ENCODE measurements at places on chromosomes 3 and 15.

- no peak for DNase-seq
Measured at GRCh38 chr3:98980915-98981596, 79.6 kb upstream of the DCBLD2 start.

GRCh38 chr3:131228522-131228921, 153.1 kb upstream of the NUDT16 start:
- DNase-seq, result no peak

DNA sequence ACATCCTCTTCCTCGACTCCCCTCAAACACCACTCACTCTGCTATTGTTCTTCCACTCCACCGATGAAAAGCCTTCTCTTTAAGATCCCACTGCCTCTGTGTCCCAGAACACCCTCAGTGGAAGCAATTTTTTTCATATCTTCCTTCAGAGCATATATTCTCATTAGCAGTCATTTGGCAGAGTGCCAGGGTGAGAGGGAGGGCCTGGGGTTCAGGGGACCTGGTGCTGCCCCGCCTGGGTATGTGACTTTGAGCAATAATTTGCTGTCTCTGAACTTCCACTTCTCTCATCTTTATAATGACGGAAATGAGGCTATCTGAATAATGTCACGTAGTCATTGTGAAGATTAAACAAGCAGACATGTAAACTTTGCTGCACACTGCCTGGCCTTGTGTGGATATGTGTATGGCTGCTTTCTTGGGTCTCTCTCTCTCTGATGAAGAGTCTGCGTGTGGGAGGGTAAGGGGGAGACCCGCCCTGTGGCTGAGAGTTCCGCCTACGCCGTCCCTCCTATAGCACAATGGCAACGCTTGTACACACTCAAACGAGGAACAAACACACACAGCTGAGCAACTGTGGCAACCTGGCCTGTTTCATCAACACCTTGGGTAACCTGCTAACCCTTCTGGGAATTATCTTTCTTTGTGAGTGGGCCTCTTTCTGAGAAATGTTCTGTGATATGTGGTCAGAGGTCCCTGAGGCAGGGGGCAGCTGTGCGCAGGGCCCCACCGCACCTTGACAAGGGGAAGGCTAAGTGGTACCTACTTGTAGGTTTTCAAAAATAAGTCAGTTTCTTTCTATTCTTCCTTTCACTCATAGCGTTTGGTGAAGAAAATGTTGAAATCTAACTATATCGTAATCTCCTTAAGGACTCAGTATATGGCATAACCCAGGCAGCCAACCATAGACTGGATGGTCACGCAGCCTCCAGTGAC, 369.8 kb downstream of the SV2B start:
- no peak for DNase-seq

DNA sequence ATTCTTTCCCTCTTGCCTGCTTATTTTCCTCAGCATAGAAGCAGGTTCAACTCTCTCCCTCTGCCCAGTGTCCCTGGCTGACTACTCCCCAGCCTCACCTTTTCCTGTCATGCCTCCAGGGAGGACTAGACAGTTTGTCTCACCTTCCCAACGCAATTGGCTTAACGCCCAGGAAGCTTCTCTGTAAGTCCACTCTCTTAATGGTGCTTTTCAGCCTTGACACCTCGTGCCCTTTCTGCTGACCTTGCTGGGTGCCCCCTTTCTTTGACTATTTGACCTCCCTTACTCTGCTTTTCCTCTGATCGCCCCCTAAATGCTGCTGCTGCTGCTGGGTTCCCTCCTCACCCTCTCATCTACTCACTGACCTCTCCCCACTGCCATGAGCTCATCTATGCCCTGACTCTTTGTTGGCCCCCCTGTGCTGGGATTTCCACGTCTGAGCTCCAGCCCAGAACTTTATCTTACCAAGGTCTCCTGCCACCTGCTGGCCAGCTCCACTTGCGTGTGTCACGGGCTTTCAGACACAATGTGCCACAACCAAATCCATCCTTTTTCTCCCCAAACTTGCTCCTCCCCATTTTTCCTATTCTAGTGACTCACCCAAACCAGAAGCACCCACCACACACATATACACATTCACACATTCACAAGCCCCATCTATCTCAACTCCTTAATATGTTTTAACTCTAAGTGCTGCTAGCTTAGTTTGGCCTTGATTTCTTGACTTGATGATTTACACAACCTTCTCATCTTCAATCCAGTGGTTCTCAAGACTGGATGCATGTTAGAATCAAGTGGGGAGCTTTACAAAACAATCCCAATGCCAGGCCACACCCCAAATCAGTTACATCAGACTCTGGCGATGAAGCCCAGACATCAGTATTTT, 16.6 kb downstream of the EPB42 start:
- DNase-seq, result no peak

DNA sequence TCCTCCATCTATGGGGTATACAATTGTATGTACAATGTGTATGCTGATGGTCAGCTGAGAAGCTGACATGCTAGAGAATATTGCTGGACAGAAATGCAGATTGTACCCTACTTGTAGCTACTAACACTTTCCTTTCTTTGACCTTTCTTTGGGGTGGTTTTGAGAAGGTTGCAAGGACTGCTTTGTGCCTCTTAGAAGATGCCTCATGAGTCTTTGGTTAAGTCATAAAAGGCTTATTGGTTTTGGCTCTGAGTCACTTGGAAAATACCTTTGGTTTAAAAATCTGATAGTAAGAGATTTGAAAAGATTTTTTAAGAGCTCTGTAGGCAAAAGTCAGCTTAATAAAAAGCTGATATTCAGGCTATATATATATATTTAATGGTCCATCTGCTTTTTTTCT, 71.5 kb downstream of the ZMAT3 start:
- DNase-seq, result no peak

DNA sequence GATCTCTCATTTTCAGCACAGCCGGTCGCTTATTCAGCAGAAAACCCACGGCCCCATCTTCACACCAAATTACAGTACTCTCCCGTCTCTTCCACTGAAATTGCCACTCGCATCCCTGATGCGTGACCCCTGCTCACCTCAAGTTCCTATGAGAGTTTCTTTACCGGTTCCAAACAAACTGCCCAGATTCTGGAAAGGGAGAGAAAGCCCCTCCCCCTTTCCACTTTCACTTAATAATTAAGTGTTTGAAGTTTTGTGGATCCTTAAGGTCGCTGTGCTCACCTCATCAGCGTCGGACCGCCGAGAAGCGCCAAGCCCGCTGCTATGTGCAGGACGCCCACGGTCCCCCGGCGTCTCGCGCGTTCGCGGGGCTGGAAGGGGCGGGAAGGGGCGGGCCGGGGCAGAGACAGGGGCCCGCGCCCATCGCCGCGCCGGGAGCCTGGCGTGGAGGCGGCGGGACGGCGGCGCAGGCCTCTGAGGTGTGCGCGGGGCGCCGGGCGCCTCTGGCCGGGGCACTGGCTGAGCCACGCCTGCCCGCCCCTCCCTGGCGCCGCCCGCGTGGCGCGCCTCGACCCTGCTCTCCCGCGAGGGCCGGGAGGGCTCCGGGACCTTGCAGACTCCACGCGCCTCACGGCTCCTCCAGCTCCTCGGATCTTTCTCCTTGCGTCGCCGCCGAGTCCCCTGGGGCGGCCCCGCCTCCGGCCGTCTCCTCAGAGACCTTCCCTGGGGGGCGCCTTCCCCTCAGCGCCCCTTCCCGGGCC, at the start of gene GPR156:
TSS of gene GPR156 (minus strand) at position 476 of the 761 bp plus-strand sequence. CDS start 41,124 bp downstream, outside the sequence.
- DNase-seq, result peak; percentile 21

GRCh38 chr15:82828075-82828474, 18.6 kb downstream of the WHAMM start:
- no peak for DNase-seq

- no peak for DNase-seq
Measured at GRCh38 chr3:47661121-47661752, 82.6 kb upstream of the CSPG5 start.

DNA sequence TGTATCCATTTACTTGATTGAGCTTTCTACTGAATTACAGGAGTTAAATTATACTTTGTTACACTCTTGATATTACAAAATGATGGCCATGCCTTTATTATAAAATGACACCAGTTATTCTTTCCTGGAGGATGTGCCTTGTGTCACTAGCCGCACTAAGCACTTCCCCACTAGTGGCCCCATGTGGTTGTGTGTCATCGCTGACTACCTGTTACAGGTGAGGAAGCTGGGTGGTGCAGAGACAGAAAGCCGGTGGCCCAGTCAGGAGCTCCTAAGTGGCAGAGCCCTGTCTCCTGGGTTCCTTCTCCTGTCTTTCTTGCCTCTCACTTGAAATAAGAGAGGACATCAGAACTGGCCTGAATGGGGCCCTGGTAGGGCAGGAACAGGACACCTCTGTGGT, 96.8 kb downstream of the IGF1R start:
- DNase-seq, result no peak

GRCh38 chr3:25594007-25594502, 70.7 kb downstream of the TOP2B start:
- DNase-seq, result peak; percentile 60

DNA sequence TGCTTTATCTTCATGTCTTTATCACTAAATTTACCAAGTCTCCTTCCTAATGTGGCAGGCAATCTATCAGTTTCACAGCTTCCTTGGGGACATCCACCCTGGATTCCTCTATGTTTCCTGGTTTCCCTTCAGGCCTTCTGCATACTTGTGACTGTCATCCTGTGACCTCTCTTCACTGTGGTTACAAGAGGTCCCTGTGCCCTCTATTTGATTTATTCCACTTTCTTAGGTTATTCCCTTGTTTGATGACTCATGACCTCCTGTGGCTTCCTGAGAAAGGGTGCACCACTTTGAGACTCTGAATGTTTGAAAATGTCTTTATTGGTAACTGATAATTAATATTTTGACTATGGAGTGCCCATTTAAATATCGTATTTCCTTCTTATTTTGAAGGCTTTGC, 60.5 kb upstream of the KY start:
- DNase-seq, result no peak

GRCh38 chr3:54873059-54874010, 54.5 kb downstream of the LRTM1 start:
- no peak for DNase-seq

DNA sequence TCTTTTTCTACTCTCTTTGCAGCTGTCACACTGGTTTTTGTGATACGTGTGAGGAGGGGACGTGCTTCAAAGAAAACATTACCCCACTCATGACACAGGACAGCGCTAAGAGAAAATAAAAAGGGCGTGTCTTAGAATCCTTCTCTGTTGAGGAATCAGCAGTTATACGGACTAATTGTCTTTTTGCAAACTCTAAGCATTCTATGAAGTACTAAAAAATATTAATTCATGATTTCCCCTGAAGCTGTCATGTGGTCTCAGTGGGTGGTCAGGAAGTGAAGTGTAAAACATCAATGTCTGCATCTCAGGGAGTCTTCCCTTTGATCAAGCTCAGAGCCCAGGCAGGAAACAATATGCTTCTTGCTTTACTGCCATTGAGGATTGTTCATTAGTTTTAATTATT, 117.5 kb upstream of the CRBN start:
- DNase-seq, result no peak

DNA sequence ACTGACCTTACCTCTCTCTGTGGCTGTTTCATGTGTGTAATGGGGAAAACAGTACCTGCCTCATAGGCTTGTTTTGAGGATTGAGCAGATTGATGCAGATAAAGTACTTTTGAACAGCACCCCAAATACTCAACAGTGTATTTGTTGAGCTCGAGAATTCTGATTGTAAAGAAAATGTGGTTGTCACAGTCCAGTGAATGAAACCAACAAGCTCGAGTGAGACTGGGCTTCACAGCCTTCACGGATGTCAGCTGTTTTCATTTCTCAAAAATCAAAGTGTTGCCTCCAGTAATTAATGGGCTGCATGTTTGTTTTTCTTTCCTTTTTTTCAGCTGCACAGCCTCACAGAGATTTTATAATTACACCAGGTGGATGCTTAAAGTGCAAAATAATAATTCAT, 43.7 kb downstream of the PARP15 start:
- no peak for DNase-seq

DNA sequence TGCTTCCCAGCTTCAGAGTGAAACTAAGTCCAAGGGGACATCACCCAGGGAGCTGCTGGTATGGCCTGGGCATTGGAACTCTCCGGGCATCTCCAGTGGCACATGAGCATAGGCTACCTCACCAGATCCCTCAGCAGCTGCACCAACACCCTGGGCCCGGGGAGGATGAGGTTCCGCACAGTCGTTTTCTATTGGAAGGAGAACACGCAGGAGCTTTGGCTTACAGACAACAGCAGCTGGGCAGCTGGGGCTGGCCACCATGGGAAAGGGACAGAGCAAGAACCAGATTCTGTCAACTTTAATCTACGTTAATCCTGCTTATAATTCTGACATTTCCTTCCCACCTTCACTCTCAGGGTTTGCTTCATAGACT, 65.5 kb downstream of the MYO1E start:
- no peak for DNase-seq

GRCh38 chr3:157816296-157816695, 289.9 kb downstream of the SHOX2 start:
- peak; percentile 41 for DNase-seq

- DNase-seq, result no peak
Measured at GRCh38 chr3:53357458-53357857, 10.1 kb upstream of the DCP1A start.

- no peak for DNase-seq
Measured at GRCh38 chr15:79463043-79463780, 31.1 kb downstream of the MINAR1 start.

DNA sequence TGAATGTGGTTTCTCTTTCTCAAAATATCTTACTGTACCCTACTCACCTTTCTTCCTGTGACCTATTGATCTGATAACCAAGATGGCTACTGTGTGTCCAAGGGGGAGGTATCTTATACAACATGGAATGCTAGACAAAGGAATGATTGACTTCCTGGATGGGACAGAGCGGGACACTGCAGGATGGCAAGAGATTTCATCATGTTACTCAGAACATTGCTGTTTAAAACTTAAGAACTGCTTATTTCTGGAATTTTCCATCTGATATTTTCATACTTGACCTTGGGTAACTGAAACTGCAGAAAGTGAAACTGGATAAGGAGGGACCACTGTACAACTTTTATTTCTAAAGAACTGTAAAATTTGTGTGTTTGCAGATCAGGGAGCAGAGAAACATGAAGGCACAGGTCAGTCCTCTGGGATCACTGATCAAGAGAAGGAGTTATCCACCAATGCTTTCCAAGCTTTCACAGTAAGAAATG, 18.5 kb downstream of the CNOT10 start:
- DNase-seq, result no peak

DNA sequence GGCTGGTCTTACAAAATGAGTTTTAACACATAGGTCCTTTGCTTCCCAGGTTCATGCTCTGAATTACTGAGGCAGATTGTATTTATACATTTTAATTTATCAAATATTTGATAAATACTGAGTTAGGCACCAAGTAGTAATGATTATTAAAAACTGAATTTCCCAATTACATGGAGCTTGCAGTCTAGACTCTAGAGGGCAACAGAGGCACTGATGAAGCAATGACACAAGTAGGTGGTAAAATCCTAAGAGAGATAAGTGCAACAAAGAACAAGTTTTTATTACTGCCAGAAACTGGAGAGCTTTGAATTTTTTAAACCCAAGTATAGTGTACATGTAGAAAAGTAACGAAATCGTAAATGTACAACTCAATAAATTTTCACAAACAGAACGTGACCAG, 406.2 kb upstream of the RARB start:
- no peak for DNase-seq

GRCh38 chr15:75202251-75203016, 752 bp downstream of the C15orf39 start:
- DNase-seq, result no peak

- no peak for DNase-seq
Measured at GRCh38 chr15:81064253-81064652, 63.5 kb downstream of the TLNRD1 start.
